ENCODE measurements at places on chromosomes 11 and 22.
A peak's percentile ranks its signal among the peaks of the same experiment; 100 is the strongest.

- DNase-seq, result no peak
These were observed 82.7 kb downstream of the RASSF10 start for GRCh38 chr11:13091804-13092203.

DNA sequence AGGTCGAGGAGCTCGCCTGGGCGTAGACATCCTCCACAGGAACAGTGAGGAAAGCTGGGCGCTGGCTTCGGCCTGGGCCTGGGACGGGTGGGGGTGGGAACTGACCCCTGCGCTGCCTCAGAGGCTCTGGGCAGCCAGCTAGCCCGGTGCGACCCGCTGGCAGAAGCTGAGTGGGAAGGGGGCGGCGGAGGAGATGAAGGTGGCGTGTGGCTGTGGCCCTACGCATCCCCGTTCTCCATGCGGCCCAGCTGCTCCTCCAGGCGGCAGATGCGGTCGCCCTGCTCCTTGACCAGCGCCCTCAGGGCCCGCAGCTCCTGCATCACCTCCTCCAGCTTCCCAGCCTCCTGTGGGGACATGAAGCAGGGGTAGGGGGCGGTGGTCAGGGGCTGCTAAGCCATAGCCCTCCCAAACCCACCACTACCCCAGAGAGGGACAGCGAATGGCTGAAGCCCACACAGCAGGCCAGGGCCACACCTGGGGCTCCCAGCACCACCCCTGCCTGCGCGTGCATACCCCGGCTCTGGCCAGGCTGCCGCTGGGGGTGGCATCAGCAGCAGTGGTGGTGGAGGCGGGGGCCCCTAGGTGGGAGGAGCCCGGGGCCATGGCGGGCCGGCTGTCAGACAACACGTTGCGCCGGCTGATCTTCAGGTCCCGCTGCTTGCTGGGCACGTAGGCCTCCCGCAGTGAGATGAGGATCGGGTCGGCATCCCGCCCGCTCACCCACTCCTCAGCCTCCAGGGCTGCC is 848 bp upstream of the PTPRCAP start:
- no peak for DNase-seq

DNA sequence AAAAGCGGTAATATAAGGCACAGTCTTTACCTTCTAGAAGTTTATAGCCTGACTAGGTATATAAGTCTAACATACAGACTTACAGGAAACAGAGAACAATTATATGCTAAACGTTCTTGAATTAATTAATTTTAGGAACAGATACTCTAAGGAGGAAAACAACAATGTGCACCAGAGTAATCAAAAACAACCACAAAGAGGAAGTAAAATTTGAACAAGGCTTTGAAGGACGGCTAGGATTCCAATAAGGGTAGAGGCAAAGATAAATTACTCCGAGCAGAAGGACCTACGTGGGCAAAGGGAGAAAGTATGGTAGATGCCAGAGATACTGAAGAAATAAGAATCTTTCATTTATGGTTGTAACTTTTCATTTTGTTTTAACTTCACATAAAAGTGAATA is 54.4 kb downstream of the ENTHD1 start:
- DNase-seq, result no peak

GRCh38 chr11:119643876-119644225 is 85.1 kb downstream of the NECTIN1 start:
- no peak for DNase-seq

DNA sequence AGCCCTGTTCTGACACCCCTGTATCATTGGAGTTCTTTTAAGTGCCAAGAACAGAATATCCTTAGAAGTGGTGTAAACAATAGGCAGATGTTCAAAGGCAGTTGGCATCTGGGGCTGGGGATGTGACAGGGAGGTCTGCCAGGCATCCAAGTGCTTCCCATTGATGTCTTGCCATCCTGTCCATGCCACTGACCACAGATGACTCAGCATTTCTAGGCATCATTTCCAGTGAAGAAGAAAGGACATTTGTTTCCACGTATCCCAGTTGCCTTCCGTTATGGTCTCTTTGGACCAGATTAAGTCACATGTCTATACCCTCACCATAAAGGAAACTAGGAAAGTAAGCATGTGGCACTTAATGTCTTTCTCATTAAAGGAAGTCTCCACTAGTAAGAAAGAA is 76.7 kb upstream of the BARX2 start:
- DNase-seq, result no peak

GRCh38 chr11:99068832-99069231 is 48.1 kb downstream of the CNTN5 start:
- no peak for DNase-seq

DNA sequence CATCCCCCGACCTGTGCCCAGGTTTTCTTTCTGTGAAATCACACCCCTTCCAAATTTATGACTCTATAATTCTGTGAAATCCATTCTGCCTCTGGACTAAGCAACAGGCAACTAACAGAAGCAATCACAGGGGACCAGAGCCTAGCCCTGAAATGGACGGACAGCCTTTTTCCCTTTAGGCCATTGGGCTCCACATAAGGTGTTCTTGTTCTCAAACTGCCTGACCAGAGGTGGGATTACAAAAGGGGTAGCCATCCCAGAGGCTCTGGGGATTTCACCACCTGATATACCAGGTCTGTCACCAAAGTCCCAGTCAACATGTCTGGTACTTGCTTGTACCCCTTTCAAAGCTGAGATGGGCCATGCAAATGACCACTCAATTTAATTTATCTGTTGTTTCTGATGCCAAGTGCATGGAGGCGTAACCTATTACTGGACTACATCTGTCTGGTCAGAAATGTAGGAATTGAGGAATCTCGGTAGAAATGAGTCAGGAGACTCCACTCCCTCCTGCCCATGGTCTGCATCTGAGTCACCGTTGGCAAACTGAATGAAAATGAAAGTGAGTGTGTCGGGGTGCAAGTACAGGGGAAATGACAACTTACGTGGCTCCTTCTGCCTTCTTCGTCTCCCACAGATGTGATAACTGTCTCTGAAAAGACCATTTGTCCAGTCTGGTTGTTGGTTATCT is 10.2 kb downstream of the DKK3 start:
- no peak for DNase-seq

DNA sequence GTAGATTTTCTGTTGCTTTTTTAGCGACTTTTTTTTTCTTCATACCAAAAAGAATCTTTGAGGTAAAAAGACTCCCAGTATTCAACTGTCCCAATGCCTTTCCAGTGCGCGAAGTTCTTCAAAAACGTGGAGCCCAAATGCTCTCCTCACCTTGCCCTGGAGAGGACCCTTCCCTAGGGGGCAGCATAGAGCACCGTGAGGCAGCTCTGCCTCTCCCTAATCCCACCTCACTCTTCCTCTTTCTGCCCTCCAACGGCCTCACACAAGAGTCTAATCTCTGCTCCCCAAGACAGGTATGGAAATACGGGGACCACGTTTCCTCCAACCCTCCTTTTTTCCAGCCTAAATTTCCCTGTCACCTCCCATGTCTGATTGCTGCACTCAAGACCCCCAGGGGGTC is 117.5 kb upstream of the ALX4 start:
- no peak for DNase-seq

DNA sequence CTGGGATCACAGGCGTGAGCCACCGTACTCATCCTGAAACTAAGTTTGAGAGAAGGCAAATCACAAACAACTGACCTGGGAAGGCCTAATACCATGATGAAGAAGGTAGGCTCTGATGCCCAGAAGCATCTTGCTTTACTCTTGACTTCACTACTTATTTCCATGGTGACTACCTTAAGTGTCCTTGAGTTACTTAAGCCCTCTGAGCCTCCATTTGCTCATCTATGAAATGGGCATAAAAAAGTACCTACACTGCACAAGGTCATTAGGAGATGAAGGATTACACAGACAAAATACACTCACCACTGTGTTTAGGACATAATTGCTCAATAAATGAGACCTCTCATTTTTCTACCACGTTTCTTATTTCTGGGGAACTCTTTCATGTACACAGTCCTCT is 27.9 kb downstream of the EIF4ENIF1 start:
- DNase-seq, result no peak

- DNase-seq, result no peak
These were observed 1.7 kb upstream of the PARVA start for GRCh38 chr11:12375720-12376119.

DNA sequence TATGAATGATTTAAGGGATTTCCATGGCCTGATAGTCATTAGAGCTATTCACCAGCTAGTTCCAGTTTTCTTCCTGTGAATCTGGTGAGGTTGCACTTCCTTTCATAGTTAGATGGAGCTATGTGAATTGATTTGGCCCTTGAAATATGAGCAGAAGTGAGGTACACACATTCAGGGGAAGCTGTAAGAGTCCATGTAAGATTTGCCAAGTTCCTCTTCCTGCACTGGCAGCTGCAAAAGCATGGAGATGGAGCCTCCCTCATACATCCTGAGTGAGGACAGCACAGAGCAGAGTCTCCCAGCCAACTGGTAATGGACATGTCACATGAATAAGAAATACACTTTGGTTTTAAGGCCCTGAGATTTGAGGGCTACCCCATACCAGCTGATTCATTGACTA is 111.7 kb downstream of the CD44 start:
- DNase-seq, result no peak

GRCh38 chr11:119539583-119539982 is 116.6 kb upstream of the THY1 start:
- DNase-seq, result no peak

- no peak for DNase-seq
These were observed 1.1 kb downstream of the NEAT1 start for GRCh38 chr11:65423516-65424204.

- no peak for DNase-seq
These were observed 13.7 kb upstream of the CTTN start for GRCh38 chr11:70384566-70385152.

DNA sequence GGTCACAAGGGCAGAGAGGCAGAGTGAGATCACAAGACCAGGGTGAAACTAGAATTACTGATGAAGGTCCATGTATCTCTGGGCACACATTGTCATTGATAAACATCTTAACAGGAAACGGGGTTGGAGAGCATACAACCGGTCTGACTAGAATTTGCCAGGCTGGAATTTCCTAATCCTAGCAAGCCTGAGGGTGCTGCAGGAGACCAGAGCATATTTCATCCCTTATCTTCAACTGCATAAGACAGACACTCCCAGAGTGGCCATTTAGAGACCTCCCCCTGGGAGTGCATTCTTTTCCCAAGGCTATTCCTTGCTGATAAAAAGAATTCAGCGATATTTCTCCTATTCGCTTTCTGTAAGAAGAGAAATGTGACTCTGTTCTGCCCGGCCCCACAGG is 84.6 kb upstream of the IZUMO1R start:
- no peak for DNase-seq

- DNase-seq, result no peak
These were observed 13.1 kb downstream of the PTPN5 start for GRCh38 chr11:18778468-18778867.

DNA sequence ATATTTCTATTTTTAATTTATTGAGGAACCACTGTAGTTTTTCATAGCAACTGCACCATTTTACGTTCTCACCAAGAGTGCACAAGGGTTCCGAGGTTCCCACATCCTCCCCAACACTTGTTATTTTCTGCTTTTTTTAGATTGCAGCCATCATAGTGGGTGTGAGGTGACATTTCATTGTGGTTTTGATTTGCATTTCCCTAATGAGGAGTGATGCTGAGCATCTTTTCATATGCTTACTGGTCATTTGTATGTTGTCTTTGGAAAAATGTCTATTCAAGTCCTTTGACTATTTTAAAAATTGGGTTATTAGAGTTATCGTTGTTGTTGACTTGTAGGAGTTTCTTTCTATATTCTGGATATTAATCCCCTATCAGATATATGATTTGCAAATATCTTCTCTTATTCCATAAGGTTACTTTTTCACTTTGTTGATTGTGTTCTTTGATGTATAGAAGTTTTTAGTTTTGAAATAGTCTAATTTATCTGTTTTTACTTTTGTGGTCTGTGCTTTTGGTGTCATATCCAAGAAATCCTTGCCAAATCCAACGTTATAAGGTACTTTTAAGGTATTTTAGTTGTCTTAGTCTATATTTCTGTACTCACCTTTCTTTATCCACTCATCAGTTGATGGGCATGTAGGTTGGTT is 9.0 kb downstream of the NEAT1 start:
- DNase-seq, result no peak

- no peak for DNase-seq
These were observed 61.1 kb downstream of the GGTLC2 start for GRCh38 chr22:22705328-22706100.

- no peak for DNase-seq
These were observed 238.4 kb upstream of the DDI1 start for GRCh38 chr11:103798026-103798425.

- DNase-seq, result no peak
These were observed 122.3 kb downstream of the ATXN10 start for GRCh38 chr22:45793892-45794291.

DNA sequence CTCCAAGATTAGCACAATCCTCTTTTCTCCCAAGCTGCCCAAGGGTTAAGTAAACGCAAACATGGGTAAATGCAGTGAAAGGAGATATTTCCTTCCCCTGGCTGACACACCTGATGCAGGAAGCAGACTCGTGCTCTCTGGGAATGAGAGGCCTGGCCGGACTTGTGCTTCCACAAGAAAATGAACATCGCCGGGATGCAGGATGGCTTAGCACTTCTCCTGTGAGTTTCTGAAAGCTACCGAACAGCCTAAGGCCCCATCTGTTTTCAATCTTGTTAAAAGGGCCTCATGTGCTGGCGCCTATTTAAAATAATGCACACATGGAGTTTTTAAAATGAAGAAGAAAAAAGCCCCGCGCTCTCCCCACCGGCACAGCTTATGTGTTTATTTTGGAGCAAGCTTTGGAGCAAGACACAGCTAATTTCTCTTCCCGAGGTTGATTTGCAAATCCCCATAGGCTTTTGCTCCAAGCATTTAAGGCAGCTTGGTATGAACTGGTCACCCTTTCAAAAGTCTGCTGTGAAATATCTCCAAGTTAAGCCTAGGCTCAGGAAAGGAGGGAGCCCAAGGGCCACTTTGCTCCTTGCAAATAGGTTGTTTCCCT is 100.9 kb downstream of the SYN3 start:
- DNase-seq, result no peak

- no peak for DNase-seq
These were observed 513.4 kb downstream of the TBC1D22A start for GRCh38 chr22:47275605-47276449.

DNA sequence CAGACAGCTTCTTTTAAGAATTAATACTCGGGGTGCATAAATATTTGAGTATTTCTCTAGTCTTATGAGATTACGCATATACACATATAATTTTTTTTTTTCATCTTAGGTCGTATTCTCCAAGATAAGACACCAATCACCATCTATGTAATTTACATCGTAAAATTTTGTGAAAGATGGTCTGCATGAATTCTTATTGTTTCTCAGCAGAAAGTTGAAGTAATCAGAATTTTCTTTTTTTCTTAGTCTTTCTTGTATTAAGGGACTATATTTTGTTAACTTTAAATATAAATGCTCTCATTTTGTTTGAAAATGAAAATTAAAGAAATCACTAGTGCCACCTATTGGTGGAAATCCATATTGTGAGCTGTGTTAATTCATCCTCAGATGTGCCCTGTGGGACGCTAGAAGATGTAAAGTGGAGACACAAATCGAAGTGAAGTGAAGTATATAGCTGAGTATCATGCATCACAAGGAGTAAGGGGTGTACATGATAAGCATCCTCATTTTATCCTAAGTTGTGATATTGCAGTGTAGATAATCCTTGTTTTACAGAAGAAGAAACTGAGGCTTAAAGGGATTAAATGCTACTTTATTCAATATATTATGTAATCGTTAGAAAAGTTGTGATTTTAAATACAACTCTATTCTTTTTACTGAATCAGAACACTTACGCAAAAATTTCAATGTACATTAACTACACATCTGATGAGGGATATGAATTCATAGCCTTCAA is 2084.3 kb downstream of the LRRC4C start:
- peak; percentile 6 for DNase-seq

GRCh38 chr22:38141217-38141973 is 30.9 kb upstream of the BAIAP2L2 start:
- no peak for DNase-seq

GRCh38 chr11:104898685-104899013 is 389 bp upstream of the CASP12 start:
- DNase-seq, result no peak

All from NCI-H1092 treated with DMSO at 0.1 percent for 48 hours (cell line).